Mesendoderm (in vitro differentiated cells): ENCODE measurements at places on chromosomes 7 and 10.

DNA sequence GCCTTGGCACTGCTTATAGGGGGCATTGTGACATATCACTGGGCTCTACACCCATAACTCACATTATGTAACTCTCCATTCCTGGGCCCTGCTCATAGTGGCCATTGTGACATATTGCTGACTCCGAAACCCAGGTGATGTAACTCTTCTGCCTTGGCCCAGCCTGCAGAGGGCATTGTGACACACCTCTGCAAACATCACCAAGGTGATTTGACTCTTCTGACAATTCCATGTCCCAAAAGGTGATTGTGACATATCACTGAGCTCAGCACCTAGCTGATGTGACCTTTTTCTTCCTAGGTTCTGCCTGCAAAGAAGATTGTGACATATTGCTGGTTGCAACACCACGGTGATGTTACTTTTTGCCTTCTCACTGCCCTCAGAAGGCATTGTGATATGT, 36.5 kb upstream of the ZNF680 start:
- H3K27ac ChIP-seq: no peak overlapping the region
- H3K36me3 ChIP-seq: no peaks in the 10 kb centered on the region
- no peak overlapping the region for H3K4me3 ChIP-seq
- no peaks in the 10 kb centered on the region for H3K4me1 ChIP-seq
- peak; percentile 13 for DNase-seq

GRCh38 chr10:2556883-2557282, 510.5 kb upstream of the PFKP start:
- no peaks in the 10 kb centered on the region for H3K27me3 ChIP-seq
- H3K4me1 ChIP-seq: no peaks in the 10 kb centered on the region
- no peak for DNase-seq
- H3K27ac ChIP-seq: no peak overlapping the region
- no peak overlapping the region for H3K4me3 ChIP-seq

GRCh38 chr7:157669768-157670351, 333.1 kb downstream of the DNAJB6 start:
- no peak overlapping the region for H3K27ac ChIP-seq
- H3K4me3 ChIP-seq: no peak overlapping the region
- no peak for DNase-seq
- H3K27me3 ChIP-seq: no peaks in the 10 kb centered on the region
- H3K4me1 ChIP-seq: no peaks in the 10 kb centered on the region

DNA sequence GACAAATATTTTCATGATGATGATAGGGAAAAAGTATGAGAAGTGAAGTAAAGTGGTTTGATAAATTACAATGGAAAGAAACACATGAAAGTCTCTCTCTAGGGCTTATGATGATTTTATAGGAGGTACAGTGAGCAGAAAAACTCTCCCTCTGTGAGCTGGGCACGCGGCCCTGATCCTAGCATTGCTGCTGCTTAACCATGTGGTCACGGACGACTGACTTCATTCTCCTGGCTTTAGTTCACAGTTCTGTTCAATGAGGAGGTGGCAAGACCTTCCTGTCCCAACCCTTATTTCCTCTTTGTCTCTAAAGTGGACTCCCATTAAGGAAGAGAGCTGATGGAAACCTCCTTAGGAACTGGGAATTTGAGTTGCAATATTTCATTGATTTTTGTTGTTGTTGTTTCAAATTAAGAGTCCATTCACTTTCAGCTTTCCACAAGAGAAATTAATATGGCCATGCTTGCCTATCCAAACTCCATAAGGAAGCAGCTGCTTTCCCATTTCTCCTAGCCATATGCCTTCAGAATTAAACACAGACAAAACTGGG, 8.2 kb upstream of the PON3 start:
- H3K4me3 ChIP-seq: no peak overlapping the region
- H3K27ac ChIP-seq: no peak overlapping the region
- no peaks in the 10 kb centered on the region for H3K36me3 ChIP-seq
- no peak for DNase-seq
- no peaks in the 10 kb centered on the region for H3K27me3 ChIP-seq
- H3K4me1 ChIP-seq: no peaks in the 10 kb centered on the region

DNA sequence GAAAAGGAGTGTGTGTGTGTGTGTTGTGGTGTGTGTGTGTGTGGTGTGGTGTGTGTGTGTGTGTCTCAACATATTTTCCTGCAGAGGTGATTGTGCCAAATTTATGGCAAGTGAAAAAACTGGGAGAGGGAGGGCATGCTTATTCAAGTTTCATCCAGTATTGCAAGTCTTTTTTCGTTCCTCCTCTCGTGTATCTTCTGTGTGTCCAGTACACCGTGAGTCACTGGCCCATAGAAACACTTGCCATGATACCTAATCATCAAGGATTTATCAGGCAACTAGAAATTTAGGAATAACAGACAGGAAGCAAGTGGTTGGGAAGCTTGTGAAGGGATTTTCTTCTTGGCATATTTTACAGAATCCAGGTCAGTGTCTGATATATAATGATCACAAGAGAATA, 820.5 kb downstream of the GATA3 start:
- H3K4me1 ChIP-seq: no peaks in the 10 kb centered on the region
- no peaks in the 10 kb centered on the region for H3K27me3 ChIP-seq
- DNase-seq: no peak
- no peak overlapping the region for H3K27ac ChIP-seq
- no peak overlapping the region for H3K4me3 ChIP-seq

DNA sequence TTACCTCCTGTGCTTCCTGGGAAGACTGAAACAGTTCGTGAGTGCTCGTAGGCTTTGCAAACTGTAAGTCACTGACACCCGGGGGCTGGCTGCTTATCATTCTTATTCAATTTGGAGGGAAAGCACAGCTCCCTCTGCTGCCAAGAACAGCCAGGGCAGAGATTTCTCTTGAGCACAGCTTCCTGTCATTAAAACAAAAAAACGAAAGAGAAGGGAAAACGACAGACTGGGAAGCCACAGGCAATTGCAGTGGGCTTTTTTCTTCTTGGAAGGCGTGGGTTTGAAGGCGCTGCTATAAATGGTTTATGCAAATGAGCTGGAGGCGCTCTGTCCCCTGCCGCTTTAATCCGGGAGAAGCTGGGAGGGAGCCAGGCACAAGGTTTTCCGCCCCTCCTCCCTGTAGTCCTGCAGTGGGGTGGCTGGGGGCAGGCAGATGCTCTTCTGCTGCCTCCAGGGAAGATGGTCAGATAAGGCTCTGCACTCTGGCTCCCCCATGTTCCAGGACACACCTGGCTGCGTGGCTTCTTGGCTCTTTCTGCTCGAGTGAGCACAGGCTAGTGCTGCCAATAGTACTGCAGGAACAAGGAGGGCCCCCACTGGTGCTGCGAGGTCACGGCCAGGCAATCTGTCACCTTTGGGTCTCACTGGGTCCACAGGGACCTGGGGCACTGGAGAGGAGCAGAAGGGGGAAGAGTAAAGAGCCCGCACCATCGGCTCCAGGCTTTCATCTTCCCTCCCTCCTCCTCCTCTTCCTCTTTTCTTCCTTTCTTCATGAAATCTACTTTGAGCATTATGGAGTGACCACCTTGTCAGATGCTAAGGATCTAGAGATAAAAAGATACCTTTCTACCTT, 49.5 kb downstream of the NEURL1 start:
- H3K4me1 ChIP-seq: no peaks in the 10 kb centered on the region
- H3K27ac ChIP-seq: no peak overlapping the region
- no peaks in the 10 kb centered on the region for H3K27me3 ChIP-seq
- H3K4me3 ChIP-seq: no peak overlapping the region
- DNase-seq: peak; percentile 85

DNA sequence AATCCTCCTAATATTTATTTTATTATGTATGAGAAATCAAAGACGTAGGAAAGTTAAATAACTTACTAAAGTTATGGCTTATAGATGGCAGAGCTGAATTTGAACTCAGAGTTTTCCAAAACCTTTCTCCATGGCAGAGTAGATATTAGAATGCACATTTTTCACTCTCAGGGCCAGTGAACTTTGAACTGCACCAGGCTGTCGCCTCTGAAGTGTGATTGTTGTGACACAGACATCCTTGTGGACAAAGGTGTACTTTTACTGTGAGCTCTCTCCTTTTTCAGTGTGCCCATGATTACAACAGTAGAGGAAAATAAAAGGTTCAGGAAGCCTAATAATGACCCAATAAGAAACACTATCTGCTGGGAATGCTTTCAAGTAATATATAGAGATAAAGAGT, 29.1 kb downstream of the TES start:
- H3K4me3 ChIP-seq: no peak overlapping the region
- no peaks in the 10 kb centered on the region for H3K36me3 ChIP-seq
- H3K4me1 ChIP-seq: no peaks in the 10 kb centered on the region
- DNase-seq: no peak
- no peaks in the 10 kb centered on the region for H3K27me3 ChIP-seq
- H3K27ac ChIP-seq: no peak overlapping the region
